Activated CD4-positive, CD25-positive, alpha-beta regulatory T cell treated with anti-CD3 and anti-CD28 coated beads, Interleukin-2, amount 50 U/mL, for 16 hours (primary cell): ENCODE measurements at places on chromosomes 12 and 14.

DNA sequence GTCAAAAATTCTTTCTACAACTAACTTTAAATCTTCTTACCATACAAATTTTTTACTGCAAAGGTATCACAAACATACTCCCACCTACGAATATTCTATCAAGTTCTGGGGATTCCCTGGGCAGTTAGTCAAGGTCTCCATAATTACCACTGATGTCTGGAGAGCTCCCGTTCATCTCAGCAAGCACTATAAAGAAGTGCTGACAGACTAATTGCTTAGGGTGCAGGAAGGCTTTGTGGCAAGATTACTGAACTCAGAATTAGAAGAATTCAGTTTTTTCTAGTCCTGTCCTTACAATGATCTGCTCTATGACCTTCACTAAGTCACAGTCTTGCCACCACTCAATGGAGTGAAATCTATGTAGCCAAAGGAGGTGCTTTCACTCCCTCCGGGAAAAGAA is 61.5 kb downstream of the DUSP16 start:
- no peak for DNase-seq

GRCh38 chr14:75428230-75429104 is 645 bp downstream of the JDP2 start:
- no peak for DNase-seq

- no peak for DNase-seq
These were observed 13.7 kb downstream of the TRMT61A start for GRCh38 chr14:103542605-103543088.

- DNase-seq, result no peak
These were observed 3.6 kb downstream of the TNFAIP2 start for GRCh38 chr14:103126873-103127304.

- no peak for DNase-seq
These were observed at the start of gene CHGA for GRCh38 chr14:92922883-92923743. Gene CHGA, plus strand, starts transcription at chr14:92923150. Its CDS starts 210 bp downstream, at chr14:92923360.

GRCh38 chr14:98956181-98956580 is 315.8 kb downstream of the BCL11B start:
- no peak for DNase-seq

GRCh38 chr12:103912069-103912468 is 18.1 kb upstream of the HSP90B1 start:
- no peak for DNase-seq

DNA sequence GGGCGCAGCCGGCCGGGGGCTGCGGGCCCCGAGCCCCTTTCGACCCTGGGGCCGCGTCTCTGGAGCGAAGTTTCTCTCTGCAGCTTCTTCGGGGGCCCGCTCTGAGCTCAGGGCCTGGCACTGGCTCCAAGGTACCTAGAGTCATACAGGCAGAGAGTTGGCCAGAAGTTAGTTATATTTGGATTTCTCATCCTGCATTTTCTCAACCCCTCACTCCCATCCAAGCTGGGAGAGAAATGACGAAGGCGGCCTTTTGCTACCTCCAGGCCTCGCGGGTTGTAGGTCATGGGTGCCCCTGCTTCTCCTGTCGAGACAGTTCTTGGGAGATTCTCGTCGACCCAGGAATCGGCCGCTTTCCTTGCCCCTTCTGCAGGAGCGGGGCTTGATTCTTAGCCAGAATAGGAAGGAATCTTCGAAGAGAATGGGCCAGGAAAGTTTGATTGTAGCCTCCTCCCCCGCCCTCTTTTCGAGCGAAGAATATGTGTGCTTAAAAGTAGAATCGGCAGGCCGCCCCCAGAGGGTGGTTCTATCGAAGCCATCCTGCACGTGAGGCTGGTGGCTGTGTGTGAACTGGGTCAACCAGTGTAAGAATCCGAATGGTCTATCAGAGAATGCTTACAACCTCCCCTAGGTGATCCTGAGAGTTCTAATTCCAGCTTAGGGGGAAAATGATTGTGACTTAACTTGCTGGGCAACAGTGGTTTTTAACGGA is 785 bp downstream of the MLEC start:
- DNase-seq, result no peak

GRCh38 chr12:89825591-89826449 is 117.2 kb upstream of the ATP2B1 start:
- DNase-seq, result no peak

GRCh38 chr12:96571101-96571862 is 81.9 kb downstream of the CFAP54 start:
- DNase-seq, result no peak

DNA sequence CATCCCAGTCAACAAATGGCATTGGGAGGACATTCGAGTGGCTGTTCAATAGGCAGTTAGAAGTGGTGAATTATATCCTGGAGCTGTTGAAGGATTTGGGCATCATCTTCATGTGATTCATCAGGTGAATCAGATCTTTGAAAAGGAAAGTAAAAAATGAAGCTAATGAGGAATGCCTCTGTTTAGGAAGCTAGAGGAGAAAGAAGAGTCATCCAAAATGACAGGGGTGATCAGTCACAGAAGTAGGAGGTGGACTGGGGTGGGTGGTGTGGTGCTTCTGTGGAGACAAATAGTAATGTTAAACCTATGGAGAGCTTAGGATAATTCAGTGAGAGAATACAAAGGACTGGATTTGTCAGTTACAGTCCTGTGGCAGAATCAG is 32.7 kb downstream of the DIP2B start:
- no peak for DNase-seq

DNA sequence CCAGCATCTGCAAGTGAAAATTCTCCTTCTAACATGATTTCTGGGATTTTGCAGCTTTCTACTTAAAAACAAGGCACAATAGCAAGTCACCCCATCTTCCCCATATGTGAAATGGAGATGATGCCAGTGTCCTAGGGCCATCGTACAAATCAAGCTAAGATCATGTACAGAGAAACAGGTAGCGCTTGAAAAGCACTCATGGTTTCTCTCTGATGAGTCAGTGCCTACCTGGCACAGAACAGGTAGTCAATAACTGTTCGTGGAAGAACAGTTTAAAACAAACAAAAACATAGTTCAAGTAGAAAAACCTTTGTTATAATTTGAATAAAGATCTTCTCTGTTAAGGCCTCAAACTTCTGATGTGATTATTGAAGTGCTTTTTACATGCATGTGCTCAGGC is 46.9 kb downstream of the RAD52 start:
- DNase-seq, result no peak

GRCh38 chr14:95294834-95295599 is 24.7 kb downstream of the CLMN start:
- DNase-seq, result no peak

GRCh38 chr14:68043752-68044151 is 224.2 kb downstream of the RAD51B start:
- no peak for DNase-seq

GRCh38 chr12:110050927-110051326 is 2.6 kb upstream of the C12orf76 start:
- DNase-seq, result no peak

DNA sequence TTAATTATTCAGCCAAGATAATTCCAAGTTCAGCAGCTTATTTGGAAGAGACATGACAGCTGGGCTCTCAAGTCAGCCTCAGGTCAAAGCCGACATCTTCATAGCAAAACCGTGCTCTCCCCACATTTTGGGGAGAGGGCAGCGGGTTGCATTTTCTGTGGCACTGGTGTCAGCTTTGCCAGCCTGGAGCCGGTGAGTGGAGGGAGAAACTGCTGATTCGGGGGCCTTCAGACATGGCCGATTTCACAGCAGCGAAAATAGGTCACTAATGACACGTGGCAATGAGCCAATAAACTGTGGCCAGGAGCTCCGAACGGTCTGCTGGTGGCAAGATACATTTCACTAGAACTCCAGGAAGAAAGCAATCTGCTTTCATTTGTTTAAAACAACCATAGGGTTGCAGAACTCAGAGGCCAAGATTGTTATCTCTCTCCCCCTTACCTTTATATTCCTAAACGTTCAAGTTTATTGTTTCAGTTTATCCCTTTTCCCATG is 173.2 kb downstream of the CAND1 start:
- DNase-seq, result no peak

DNA sequence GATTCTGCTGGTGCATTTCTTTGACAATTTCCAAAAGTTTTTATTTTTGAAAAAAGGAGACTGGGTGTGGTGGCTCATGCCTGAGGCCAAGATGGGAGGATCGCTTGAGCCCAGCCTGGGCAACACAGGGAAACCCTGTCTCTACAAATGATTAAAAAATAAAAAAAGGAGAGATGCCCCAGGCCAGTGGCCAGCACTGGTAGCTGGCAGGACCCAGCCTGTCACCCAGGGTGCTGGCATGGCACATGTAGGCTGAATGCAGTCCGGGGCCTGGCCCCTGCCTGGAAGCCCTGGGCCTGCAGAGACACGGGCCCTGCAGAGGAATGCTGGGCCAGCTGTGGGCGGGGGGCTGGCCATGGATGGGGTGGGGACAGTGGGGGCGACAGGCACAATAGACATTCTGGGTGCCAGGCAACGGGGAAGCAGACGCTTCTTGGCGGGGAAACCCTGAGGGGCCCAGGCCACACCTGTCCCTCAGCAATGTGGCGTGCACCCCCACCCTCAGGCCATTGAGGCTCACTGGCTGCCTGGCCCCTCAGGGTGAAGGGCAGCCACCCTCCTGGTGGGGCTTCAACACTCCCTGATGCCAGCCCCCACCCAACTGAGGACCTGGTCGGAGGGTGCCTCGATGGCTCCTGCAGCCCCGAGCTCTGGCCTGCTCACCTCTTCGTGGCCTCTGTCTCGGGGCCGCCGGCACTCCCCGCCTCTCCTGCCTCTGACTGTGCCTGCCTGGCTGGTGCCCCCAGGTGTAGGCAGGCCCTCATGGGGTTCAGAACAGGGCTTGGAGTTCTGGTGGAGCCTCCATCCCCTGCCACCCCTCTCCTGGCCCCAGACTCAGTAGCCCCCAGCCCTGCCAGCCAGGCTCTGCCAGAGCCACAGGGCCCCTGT is 12.1 kb downstream of the TRMT61A start:
- DNase-seq, result no peak

GRCh38 chr12:82461393-82461792 is 103.1 kb downstream of the METTL25 start:
- no peak for DNase-seq

DNA sequence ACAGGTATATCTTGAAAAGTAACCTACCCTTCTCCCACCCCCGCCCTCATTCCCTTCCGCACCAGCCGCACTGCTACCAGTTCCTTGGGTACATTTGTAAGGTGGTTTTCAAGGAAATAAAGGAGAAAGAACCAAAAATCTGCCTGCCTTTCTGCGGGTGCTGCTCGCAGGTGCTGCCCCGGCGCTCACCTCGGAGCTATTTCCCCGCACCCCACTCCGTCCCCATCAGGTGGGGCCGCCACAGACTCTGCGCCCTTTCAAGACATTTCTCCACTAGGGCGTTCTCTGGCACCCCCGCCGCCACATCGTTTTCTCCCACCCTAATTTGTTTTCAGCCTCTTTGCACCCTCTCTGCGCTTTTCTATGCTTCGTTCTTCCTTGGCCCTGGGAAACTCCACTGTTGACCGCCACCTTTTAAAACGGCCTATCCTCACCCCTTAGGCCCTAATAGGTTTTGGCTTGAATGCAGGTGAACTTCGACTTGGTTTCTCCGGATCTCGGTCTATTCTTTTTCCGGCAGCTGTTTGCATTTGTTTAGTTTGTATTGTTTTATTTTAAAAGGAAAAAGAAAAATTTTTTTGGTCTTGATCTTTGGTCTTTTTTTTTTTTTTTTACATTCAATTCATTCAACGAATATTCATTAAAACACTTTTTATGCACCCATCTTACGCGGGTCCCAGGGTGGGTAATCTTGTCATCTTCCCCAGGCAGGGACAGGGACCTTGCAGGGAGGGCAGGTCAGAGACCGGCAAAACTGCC is 3.0 kb downstream of the VSX2 start:
- DNase-seq, result no peak

GRCh38 chr14:105576525-105577088 is 50.2 kb downstream of the TMEM121 start:
- no peak for DNase-seq

DNA sequence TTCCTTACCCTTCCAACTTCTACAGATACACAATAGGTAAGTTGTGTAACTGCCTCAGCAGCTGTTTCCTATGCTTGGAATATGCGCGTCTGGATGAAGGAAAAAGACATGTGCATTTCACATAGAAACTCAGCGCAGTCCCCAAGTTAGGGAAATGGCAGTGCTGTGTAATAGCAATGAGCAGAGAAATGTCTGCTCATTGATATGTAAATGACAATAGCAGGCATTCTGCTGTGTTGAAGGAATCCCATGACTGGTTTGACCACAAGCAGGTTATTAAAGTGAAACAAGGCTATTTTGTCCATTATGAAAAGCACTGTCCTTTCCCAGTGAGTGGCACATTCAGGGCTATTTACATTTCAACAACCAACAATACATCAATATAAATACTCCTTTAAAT is 106.6 kb downstream of the BTG1 start:
- DNase-seq, result no peak

DNA sequence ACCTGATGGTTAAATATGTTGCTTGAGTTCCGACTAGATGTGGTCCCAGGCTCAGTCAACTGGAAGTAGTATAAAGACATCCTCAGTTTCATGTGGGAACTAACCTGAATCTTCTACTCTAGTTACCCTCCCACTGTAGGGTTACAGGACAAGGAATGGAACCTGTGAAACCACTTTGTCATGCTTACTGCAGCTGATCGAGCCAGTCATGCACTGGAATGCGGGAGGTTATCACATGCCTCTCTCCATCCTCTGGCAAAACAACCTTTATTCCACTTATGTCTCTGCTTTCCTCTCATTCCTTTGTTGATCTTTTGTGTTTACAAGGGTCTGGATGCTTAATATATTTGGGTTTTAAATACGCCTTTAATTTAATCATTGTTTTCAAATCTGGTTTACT is 111.9 kb upstream of the DDHD1 start:
- no peak for DNase-seq

DNA sequence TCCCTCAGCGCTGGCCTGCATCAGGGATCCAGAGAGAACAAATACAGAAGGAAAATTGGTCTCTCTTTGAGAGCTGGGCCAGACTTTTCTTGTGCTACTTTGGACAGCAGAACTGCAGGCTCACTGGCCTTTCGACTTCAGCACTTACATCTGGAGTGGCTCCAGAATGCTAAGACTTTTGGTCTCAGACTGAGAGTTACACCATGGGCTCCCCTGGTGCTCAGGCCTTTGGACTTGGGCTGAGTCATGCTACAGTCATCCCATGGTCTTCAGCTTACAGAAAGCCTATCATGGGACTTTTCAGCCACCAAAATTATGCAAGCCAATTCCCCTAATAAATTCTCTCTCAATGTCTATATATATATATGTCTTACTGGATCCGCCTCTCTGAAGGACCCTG is 9.0 kb upstream of the CD163 start:
- no peak for DNase-seq

DNA sequence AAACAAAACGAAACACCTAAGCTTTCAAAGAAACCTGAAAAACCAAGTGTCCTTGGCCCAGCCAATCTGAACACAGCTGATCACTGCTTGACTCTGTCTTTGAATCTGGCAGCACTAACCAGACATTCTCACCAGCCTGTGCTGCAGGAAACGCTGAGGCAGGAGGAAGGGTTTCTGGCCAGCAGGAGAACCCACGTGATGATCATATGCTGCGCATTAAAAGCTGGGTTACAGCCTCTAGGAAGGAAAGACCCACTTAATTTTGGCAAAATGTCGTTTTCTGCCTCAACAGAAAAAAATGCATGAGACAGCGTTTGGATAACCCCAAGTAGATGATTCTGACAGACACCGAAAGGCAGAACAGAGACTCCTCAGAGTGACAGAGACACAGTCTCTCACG is 9.8 kb downstream of the APPL2 start:
- no peak for DNase-seq
